A549 (cell line): ENCODE measurements at places on chromosomes 2 and 18.

GRCh38 chr2:36807223-36807886, 110.8 kb downstream of the VIT start:
- DNase-seq: no peak

- DNase-seq: no peak
Observed at GRCh38 chr2:176339208-176339607, 70.0 kb downstream of the MTX2 start.

GRCh38 chr2:31129375-31130171, 8.7 kb downstream of the GALNT14 start:
- no peak for DNase-seq

DNA sequence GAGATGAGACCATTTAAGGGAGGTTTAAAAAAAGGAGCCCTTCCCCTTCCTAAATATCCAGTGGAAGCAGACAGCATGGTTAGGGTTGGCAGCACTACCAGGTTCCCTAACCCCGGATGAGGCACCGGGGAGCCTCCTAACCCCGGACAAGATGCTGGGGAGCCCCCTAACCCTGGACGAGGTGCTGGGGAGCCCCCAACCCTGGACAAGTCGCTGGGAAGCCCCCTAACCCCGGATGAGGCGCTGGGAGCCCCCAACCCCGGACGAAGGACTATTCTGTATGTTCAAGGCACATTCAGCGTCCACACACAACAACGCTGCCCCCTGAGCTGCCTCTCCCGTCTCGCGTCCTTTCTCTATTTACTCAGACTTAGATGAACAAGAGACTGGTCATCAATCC, 51.9 kb downstream of the ANKMY1 start:
- DNase-seq: no peak

GRCh38 chr2:75047189-75047991, 88.9 kb downstream of the POLE4 start:
- peak; percentile 12 for DNase-seq

DNA sequence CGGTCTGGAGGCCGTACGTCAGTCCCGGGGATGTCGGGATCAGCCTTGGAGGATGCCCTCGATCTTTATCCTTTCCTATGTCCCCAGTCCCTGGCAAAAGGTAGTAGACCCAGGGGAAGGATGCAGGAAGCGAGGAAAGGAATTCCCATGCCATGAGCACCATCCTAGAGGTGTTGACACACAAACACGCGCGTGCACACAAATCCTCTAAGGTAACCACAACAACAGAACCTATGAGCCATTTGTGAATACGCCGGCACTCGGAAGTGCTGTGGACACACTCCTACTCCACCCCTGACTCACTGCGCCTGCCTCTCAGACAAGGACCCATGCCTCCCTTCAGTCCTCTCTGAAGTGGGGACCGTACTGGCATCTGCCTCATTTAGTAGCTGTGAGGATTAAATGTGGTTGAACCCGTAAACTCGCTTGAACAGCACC, 11.3 kb upstream of the MLPH start:
- DNase-seq: peak; percentile 76
